ENCODE measurements at places on chromosomes 3 and 15.

DNA sequence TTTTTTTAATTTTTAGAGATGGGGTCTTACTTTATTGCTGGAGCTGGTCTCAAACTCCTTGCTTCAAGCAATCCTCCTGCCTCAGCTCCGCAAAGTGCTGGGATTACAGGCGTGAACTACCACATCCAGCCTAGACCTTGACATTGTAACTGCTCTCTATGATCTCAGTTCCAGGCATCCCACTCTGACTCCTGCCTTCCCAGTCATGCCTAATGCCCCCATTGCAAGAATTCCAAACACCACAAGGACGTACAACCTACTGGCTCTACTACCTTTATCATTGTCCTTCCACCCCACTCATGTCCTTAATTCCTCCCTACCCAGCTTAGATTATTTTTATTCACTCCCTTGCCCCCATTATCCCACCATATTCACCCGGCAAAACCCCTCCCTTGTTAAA, 21.6 kb downstream of the NKIRAS1 start:
- no peak for DNase-seq

- no peak for DNase-seq
These were observed 584.8 kb downstream of the DIPK2A start for GRCh38 chr3:144556392-144556791.

- DNase-seq, result no peak
These were observed 8.8 kb downstream of the BSN start for GRCh38 chr3:49563040-49563578.

DNA sequence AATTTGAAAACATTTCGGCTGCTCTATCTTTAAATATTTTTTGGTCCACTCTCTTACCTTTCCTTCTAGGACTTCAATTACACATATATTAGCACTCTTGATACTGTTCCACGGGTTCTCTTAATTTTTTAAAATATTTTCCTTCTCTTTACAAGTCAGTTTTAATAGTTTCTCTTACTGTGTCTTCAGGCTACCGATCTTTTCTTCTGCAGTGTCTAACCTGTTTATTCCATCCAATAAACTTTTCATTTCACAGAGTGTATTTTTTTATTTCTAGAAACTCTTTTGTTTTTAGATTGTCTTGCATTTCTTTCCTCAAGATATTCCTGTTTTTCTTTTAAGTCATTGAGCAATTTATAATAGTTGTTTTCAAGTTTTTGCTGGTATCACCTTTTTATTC, 27.7 kb downstream of the TCF12 start:
- DNase-seq, result no peak

- no peak for DNase-seq
These were observed 36.0 kb downstream of the MCF2L2 start for GRCh38 chr3:183392186-183393034.

GRCh38 chr15:72078887-72079286, 39.1 kb downstream of the MYO9A start:
- no peak for DNase-seq

GRCh38 chr3:18238746-18239331, 186.3 kb downstream of the SATB1 start:
- DNase-seq, result no peak

GRCh38 chr15:93942269-93942694, 289.1 kb upstream of the MCTP2 start:
- DNase-seq, result no peak

- DNase-seq, result no peak
These were observed 225.8 kb upstream of the DPPA4 start for GRCh38 chr3:109563149-109563548.

All from nephron progenitor cell (in vitro differentiated cells).